Hindlimb muscle (tissue), 1 donor: ENCODE measurements at places on chromosomes 6 and 20. TPM values are rescaled to one million over a fixed set of nuclear protein-coding genes. Genes with fewer than 3 reads are reported as not detected.

The UBD gene
- polyA plus RNA-seq: 0.25 TPM

The STK35 gene
- polyA plus RNA-seq: 8.4 TPM

The FBXO5 gene
- 11.7 TPM for polyA plus RNA-seq

The DPPA5 gene
- not detected for polyA plus RNA-seq

The MCUR1 gene
- polyA plus RNA-seq: 26.9 TPM

The BTNL2 gene
- 0.28 TPM for polyA plus RNA-seq

GRCh38 chr6:13794184-13794583 is 20.2 kb downstream of the MCUR1 start:
- DNase-seq: no peak

GRCh38 chr6:9594746-9595145 is 820.1 kb downstream of the TFAP2A start:
- DNase-seq: no peak

GRCh38 chr6:133590196-133590595 is 298.7 kb upstream of the TCF21 start:
- DNase-seq: no peak

GRCh38 chr6:112979830-112980229 is 632.7 kb downstream of the RFPL4B start:
- DNase-seq: peak; percentile 25

GRCh38 chr6:85585741-85586140 is 7.9 kb downstream of the SNX14 start:
- DNase-seq: no peak

DNA sequence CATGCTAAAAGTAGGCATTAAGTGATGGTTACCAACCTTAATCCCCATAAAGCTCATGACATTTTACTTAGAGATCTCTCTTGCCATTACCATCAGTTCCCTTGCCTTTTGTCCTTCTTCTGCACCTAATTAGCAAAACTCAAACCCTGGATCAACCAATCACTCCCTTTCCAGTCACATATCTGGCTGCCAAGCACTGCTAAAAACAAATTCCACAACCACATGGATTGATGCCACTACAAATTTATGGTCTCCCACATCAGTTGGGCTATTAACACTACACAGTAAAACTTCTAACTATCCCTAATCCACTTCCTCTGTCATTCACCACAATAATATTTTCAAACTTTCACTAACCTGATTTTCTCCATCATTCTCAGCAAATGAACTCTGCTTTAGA is 54.3 kb upstream of the RNF146 start:
- DNase-seq: no peak

GRCh38 chr6:78231002-78231401 is 578.2 kb downstream of the MEI4 start:
- no peak for DNase-seq

GRCh38 chr20:63268671-63269439 is 3.8 kb upstream of the ARFGAP1 start:
- DNase-seq: no peak

GRCh38 chr20:63471717-63471980 is 806 bp downstream of the KCNQ2 start:
- DNase-seq: no peak
